HEK293T (cell line): ENCODE measurements at places on chromosomes 12 and 14.

GRCh38 chr12:101115326-101115725 lies 94.7 kb downstream of the SLC5A8 start:
- DNase-seq = no peak

- no peak for DNase-seq
Measured at GRCh38 chr12:128205758-128206157, 61.2 kb upstream of the TMEM132C start.

DNA sequence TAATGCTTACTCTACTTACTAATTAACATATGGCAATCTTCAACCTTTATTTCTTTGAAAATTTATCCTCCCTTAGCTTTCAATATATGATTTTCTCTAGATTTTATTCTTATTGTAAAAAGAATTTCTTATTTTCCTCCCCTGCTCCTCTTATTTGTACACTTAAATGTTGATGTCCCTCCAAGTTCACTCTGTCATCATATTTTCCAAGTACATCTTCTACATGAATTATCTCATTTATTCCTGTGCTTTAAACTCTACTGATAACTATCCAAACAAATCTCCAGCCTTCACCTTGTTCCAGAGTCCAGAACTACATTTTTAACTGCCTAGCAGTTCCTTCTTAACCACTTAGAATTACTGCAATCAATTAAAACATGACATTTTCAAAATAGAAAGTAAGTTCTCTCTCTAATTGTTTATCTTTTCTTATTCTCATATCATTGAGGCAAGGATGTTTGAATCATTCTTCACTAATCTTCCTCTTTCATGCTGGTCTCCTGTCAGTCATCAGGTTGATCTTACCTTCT lies 261.6 kb upstream of the FAR2 start:
- DNase-seq = no peak

DNA sequence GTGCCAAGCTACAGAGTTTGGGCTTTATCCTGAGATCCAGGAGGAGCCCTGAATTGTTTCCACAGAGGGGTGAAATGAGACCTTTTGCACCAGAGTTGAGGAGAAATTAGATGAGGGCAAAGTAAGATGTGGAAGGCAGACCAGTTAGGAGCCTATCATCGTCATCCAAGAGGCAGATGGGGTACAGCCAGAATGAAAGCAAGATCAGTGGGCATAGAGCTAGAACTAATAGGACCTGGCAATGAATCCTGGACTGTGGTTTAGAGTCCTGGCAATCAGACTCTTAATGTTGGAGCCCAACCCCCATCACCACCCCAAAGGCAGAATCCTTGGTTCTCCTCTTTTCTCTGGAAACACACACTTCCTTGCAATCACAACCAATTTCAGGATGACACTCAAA lies 166.6 kb upstream of the HMGA2 start:
- DNase-seq = no peak

DNA sequence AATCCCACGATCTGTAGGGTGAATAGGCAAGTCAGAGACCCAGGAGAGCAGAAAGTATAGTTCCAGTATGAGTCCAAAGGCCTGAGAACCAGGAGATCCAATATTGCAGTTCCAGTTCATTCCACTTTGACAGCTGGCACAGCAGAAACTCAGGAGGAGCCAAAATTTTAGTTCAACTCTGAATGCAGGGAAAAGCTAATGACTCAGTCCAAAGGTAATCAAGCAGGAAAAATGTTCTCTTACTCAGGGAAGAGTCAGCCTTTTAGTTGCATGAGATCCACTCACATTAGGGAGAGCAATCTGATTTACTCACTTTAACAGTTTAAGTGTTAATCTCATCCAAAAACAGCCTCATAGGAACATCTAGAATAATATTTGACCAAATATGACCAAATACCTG lies 130.2 kb upstream of the LRFN5 start:
- no peak for DNase-seq
